ENCODE measurements at places on chromosomes 2 and 18.

DNA sequence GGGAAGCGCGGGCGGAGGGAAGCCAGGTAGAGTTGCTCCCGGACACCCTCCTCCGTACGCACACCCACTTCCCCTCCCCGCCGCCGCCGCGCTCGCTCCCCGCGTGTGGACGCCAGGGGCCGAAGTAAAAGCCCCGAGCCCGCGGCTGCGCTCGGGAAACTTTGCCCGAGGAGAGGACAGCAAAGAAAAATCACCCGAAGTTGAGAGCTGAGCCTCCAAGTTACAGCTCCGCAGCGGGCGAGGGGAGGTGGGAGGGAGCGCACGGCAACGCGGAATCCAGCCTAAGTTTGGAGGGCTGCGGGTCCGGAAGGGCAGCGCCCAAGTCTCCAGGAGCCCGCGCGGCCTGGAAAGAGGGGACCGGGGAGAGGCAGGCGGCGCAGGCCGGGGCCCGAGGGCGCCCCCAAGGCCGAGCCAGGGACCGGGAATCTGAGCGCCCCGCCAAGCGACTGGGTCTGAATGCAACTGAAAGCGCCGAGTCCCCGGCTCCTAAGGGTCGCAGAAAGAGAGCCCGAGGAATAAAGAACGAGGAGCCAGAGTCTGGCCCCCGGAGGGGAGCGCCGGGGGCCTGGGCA lies 706 bp upstream of the BCL11A start:
- DNase-seq, result no peak

- no peak for DNase-seq
Observed at GRCh38 chr2:165877565-165878550, 75.7 kb downstream of the TTC21B start.

GRCh38 chr2:228541789-228542188 lies 360.3 kb upstream of the SPHKAP start:
- no peak for DNase-seq

DNA sequence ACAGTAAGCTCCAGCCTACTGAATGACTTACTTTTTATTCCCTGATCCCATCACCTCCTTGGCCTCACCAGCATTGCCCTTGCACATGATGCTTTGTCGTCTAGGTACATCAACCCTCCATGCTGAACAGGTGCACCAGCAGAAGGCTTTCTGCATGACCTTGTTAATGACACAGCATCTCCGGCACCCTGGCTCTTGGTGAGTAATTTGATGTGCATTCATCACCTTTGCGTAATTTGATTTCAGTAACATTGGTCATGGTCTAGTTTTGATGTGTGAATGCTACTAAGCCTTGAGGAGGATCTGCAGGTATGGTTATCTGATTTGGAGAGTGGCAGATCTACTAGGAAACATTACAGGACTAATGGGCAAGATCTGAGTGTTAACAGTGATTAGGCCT lies 103.6 kb downstream of the STK39 start:
- no peak for DNase-seq
